ENCODE measurements at places on chromosomes 5 and 9. TPM values are rescaled to one million over a fixed set of nuclear protein-coding genes. Genes with fewer than 3 reads are reported as not detected.

GRCh38 chr5:1651250-1651649 lies 127.5 kb upstream of the LPCAT1 start:
- DNase-seq = no peak

DNA sequence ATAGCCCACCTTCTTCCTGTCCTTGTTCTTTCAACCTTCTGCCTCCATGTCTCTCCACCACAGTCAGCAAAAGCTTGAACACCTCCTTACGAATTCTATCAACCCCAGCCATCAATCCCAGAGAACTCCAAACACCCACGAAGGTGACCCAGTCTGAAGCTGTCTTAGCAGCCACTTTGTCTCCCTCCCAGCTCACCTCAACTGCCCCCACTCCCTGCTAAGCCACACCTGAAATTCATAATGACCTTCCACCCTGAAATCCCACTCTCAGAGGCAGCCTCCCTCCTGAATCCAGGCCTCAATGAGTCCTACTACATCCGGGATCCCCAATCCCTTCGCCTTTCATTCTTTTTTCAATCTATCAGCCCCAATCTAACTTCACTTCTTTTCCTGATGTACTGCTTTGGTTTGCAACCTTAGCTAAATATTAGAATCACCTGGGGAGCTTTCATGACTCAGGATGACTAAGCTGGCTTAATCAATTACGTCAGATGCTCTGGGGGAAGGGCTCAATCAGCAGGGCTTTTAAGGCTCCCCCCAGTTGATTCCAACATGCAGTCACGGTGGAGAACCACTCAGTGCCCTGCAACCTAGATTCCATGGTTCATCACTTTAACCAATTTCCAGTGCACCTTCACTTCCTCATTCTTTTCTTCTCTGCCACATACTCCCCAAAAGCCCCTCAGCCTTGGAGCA lies 32.2 kb downstream of the BHMT start:
- DNase-seq = no peak

GRCh38 chr9:118170032-118170955 lies 466.1 kb downstream of the TLR4 start:
- DNase-seq = peak; percentile 62

DNA sequence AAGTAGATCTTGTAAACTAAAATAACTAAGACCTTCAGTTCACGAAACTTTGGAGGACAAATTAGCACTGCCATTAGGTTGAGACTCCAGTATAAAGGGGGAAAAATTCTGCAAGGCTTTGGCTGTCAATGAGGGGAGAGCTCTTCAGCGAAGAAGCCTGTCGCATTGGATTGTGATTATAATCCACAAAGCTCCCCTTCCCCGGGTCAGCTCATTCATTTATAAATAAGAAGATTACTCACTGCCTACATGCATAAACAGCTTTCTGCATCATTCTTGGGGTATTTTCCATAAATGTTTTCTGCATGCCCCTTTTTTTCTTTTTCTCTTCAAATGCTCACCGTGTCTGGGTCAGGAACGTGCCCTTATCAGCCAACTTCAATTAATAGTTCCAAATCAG lies 196.7 kb downstream of the EBF1 start:
- no peak for DNase-seq

Gene CD274
- total RNA-seq = 3.3 TPM

Data from HT-29 (cell line).